Pancreas (tissue), 10 donors: ENCODE measurements at places on chromosomes 2 and 18. TPM values are rescaled to one million over a fixed set of nuclear protein-coding genes. Genes with fewer than 3 reads are reported as not detected.

- DNase-seq: no peak
Measured at GRCh38 chr2:68766376-68766845, 31.8 kb downstream of the ARHGAP25 start.

DNA sequence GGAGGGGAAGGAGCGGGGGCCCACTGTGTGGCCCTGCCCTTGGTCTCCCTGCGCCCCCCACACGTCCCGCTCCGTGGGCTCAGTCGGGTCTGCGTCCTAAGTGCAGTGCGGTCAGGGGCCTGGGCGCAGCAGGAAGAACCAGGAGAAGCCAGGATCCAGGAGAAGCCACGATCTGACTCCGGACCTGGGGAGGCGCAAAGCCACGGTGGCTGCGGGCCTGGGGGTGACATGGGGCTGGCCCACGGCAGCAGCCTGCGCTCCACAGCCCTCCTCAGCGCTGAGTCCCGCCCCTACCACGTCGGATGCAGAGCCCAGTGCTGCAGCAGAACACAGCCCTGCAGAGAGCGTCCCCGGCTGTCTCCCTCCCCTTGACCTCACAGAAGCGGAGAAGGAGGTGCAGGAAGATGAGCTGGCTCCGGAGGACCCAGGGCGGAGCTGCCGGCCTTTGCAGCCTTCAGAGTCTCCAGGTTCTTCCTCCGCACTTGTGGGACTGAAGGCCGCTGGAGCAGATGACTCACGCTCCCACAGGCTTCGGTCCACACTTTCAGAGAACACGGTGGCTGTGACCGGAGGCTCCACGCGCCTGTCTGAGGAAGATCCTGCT, 589.2 kb upstream of the SALL3 start:
- DNase-seq: no peak

GRCh38 chr18:39635966-39636365, 2070.4 kb upstream of the CELF4 start:
- DNase-seq: no peak

DNA sequence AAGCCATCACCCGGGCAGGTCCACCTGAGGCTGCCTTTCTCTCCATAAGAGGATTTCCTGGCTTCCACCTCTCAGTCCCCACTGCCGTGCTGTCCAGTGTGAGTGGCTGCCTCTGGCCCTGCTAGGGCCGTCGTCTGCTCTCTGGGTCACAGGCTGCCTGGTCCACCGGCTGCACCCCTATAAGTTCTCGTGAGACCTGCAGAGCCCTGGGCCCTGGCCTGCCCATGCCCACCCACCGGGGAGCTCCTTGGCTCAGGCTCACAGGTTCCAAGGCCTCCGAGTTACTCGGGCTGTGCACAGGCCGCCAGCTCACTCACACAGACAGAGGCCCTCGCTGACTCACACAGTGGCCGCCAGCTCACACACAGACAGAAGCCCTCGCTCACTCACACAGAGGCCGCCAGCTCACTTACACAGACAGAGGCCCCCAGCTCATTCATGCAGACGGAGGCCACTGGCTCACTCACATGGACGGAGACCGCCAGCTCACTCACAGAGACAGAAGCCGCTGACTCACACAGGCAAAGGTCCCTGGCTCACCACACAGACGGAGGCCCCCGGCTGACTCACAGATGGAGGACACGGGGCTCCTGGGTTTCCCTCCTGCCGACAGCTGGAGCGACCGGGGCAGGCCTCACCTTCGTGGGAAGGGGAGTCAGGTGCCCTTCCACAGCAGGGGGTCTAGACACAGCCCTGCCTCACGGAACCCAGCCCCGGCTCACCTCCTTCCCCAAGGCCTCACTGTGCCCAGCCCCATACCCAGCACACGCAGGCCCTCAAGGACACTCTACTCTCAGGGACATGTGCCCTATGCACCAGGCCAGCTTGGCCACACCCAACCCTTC, 334.1 kb upstream of the MYT1L start:
- no peak for DNase-seq

DNA sequence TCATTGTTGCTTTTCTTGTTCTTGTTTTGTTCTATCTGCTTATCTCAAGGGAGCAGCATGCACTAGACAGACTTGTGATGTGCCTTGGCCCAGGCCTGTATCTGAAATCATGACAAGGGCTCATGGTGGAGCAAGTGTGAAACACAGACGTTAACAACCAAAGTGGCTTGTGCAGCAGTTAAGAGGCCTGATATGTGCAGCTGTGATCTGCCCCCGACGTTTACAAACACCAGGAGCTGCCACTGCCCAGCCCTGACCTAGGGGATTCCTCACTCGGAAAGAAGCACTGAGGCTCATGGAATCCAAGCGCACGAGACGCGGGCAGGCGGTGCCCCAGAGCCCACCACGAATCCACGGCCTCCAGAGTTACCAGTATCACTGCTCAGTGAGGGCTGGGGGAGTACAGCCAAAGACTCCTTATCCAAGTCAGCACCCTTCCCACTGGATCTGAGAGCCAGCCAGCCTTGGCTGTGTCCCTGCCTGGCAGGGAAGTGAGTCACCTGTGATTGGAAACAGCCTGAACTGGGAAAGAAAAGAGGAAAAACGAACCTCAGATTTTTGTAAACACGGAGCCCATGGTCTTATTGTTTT, 62.3 kb upstream of the SNTG2 start:
- DNase-seq: no peak

- DNase-seq: peak; percentile 58
Measured at GRCh38 chr2:221572821-221573429, 821 bp upstream of the EPHA4 start.

GRCh38 chr2:172328103-172328841, 99.1 kb upstream of the ITGA6 start:
- no peak for DNase-seq

DNA sequence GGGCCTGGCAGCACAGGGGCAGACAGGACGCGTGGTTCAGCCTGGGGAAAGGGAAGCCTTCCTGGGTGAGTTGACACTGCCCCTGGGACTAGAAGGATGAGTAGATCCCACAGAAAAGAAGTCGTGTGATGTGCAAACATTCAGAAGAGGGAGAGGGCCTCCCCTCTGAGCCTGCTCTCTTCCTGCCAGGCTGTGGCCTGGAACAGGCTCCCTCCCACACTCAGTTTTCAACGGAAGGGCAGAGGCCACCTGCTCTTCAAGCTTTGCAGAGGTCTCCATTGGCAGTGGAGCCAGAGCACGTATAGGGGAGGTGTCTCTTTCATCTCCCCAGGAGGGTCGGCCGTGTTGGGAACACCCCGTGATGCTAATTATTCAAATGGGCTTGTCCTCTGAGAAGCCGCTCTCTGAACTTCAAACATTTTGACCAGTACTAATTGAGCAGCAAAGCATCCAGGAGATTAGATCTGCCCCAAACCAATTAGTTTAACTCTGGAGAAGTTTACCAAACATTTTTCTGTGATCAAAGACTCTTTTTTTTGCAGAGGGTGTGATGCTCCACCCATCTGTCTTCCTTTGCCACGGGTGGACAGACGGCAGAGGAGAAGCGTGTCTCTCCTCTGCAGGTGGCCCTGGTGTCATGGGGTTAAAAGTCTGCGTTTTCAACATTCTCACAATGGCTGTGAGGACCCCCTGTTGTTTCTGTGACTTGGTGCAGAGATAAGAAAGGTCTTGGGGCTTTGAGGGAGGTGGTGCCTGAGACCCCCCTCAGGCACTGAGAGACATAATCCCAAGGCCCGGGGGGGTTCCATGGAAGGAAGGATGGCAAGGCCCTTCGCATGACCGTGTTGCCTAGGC, 29.5 kb upstream of the ODC1 start:
- DNase-seq: no peak

DNA sequence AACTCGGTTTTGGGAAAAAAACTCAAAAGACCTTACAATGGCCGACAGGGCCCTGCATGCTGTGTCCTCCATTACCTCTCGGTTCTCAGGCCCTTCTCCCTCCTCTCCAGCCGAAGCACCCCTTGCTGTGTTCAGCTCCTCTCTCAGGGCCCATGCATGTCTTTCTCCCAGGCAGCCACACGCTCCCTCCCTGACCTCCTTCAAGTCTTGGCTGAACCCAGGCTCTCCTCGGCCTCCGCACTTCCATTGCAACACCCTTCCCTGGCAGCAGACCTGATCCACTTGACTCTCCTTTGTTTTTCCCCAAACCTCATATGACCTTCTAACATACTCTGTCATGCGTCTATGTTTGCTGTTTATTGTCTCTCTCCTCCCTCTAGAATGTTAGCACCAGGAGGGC, 114.0 kb downstream of the CYP26B1 start:
- DNase-seq: no peak

- DNase-seq: no peak
Measured at GRCh38 chr18:63319383-63320122, at the start of gene BCL2. Gene BCL2, minus strand, starts transcription at chr18:63319769.

GRCh38 chr2:70831861-70832260, 3.8 kb downstream of the CD207 start:
- DNase-seq: no peak

DNA sequence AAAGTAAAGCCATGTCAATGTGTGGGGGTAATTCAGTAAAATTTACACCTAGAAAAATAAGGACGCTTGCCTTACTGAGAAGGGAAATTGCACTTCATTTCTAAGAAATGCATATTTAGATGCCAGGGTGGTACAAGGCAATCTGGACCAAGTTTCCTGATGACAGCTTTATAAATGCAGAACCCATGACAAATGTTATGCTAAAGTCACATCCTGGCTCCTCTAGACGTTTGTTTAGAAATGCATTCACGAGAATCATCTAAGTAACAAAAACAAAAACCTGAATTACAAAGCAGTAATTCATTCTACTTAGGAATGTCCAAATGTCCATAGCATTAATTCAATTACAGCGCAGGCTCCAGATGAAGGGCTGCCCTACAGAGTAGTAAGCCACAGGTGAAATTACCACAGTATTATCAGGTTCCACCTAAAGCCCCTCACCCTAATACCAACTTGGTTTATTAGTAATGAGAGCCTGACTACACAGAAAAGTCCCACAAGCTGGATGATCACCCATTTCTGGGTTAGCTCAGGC, 49.8 kb downstream of the REV1 start:
- DNase-seq: no peak

DNA sequence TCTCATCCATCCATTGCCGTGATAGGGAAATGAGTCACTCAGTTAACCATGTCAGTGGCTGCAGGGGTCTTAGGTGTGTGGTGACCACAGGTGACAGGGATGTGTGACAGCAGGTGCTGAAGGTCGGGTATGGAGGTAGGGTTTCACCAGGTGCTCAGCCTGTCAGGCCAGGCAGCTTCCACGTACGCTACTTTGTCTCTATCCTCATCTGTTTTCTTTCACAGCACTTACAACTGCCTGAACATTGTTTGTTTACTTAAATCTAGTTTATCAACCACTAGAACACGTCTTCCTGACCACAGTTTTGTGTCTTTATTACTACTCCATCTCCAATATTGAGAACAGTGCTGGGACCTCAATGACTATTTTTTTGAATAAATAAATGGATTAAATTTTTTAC, 11.4 kb upstream of the UXS1 start:
- no peak for DNase-seq

- no peak for DNase-seq
Measured at GRCh38 chr2:159381574-159381973, 95.1 kb upstream of the WDSUB1 start.

GRCh38 chr2:207274530-207275189, 108.9 kb upstream of the KLF7 start:
- no peak for DNase-seq

- no peak for DNase-seq
Measured at GRCh38 chr2:183490914-183491313, 366.7 kb downstream of the NUP35 start.

- DNase-seq: no peak
Measured at GRCh38 chr2:2901384-2902345, 476.0 kb downstream of the EIPR1 start.

- DNase-seq: no peak
Measured at GRCh38 chr18:50286391-50287027, 983 bp downstream of the CXXC1 start.

DNA sequence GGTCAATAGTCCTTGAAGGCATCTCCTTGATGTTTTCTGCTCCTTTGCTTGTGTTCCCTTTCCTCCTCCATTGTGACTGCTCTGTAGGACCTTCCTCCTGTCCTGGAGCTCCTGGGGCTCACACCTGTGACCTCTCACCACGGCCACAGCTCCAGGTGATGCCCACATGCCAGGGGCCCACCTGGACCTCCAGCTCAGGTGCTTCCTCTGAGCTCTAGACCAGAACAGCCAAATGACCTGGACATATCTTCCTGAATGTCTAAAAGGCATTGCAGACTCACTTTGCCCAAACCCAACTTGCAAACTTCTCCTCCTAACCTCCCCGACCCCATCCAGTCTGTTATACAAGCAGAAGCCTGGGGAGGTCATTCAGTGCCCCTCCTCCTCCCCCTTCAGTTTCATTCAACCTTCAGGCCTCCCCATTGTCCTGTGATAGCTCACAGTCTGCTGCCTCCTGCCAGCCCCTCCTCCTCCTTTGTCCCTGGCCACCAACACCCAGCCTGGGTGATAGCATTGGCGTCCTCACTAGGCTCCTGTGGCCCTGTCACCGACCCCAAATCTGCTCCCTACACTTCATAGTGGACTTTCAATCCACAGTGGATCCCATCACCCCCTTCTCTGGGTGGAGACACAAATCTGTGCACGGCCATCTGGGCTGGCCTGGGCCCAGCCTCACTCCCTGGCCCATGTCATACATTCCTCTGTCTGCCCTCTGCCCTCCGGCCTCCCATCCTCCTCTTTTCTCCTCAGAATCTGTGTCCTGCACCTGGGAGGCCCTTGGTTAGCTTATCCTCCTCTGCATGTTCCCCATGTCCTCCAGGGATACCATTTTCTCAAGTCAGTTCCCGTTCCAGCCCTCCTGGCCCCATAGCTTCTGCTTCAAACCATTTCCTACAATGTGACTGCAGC, 310.4 kb upstream of the HDAC4 start:
- DNase-seq: no peak

DNA sequence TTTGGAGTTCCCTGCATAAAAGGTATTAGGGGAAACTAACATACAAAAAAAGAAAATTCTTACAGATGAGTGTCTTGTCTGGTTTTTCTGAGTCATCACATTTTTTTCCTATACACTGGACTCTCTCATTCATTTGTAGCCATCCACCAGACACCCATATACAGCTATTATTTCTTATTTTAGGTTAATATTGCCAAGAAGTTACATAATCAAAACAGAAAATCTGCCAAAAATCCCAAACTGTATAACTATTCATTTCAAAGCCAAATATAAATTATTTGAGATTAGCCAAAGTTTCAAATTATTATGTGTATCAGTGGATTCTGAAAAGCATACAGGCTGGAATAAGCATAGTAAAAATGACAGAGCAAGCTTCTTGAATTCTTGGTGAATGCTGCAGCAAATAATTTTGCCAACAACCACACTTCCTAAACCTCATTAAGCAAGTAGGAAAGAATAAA, 191.2 kb downstream of the NCKAP5 start:
- no peak for DNase-seq

DNA sequence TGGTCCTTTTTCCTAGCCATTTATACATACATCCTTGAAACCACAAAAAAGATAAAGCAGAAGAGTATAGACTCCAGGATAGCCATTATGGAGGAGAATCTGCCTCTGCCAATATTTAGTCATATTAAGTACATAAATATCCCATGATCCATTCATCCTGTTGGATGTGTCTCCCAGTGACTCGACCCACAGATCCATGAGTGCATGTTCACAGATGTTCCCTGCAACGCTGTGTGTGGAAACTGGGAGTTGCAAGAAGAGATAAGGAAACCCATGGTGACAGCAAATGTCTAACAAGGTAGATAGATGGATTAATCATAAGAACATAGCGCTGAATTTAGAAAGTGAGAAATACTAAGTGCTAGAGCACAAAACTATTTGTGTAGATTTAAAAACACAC, 34.5 kb downstream of the STK39 start:
- DNase-seq: no peak

Gene DNAJC5G
- not detected for total RNA-seq

Gene C2orf15
- 1.8 TPM for total RNA-seq

Gene ALPI
- not detected for total RNA-seq

Gene FBXO36
- total RNA-seq: 1.2 TPM

Gene DYNC2LI1
- total RNA-seq: 9.6 TPM

Gene OST4
- total RNA-seq: 76.6 TPM

Gene UGT1A8
- total RNA-seq: not detected

Gene SERPINB12
- not detected for total RNA-seq
